ENCODE measurements at places on chromosomes 6 and 20.

GRCh38 chr20:47988676-47989075 is 203.4 kb upstream of the SULF2 start:
- no peak for DNase-seq

- DNase-seq, result no peak
These were observed 259.9 kb downstream of the DLL1 start for GRCh38 chr6:170030821-170031471.

DNA sequence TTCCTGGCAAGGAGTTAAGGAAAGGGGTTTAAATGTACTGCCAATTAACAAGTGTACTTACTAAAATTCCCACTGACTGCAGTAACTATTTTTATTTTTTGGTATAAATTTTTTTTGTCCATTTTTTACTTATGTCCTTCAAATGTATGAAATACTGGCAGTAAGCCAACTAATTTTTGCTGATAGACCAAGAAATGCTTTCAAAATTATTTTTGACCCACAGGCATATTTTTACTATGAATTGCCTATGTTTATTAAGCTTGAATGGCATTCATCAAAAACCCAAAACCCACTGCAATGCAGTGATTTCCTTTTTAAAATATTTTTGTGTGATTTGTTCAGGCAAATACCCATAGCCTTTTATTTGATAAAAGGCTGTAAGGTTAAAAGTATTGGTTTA is 560.1 kb downstream of the UTRN start:
- DNase-seq, result peak; percentile 8

DNA sequence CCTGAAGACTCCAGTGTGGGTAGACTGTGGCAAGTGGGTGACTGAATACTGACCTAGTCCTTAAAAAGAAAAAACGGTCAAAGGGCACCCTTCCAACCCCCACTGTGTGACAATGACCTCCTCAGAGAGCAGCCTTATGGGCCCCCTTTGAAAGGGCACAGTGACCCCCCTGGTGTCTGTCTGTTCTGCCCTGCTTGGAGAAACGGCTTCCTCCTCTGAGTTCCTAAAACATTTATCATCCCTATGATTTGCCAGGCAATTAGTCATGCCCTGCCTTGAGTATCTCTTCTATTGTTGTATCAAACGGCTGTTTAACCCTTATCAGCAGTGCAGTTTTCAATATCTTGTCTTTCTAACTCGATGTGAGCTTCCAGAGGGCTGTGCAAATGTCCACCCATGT is 21.0 kb upstream of the STX16 start:
- peak; percentile 62 for DNase-seq

DNA sequence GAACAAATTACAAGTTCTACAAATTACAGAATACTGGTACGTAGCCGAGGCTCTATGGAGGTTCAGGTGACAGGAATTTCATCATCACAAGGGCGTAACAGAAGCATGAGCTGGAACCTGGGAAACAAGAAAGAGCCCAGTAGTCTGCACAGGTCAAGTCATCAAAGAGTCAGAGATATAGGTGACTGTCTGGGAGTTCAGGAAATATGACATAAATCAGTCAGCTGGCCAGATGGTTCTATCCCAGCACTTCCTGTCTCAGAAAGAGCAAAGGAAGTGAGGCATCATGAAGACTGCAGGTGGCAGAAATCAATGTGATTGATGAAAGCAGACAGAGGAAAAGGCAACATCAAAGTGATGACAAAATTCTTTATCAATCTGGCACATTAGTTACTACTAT is 23.3 kb downstream of the MYCT1 start:
- DNase-seq, result peak; percentile 42

DNA sequence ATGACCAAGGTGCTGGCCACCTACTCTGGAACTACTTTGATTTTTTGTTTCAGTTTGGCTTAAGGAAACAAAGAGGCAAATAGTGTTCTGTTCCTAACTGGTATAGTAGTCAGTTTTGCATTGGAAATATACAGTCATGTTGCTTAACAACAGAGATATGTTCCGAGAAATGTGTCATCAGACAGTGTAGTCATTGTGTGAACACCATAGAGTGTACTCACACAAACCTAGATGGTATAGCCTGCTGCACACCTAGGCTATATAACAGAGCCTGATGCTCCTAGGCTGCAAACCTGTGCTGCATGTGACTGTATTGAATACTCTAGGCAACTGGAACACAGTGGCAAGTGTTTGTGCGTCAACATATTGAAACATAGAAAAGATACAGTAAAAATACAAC is 80.4 kb downstream of the ARID1B start:
- DNase-seq, result peak; percentile 64

GRCh38 chr6:149049230-149049629 is 268.3 kb upstream of the TAB2 start:
- peak; percentile 51 for DNase-seq

DNA sequence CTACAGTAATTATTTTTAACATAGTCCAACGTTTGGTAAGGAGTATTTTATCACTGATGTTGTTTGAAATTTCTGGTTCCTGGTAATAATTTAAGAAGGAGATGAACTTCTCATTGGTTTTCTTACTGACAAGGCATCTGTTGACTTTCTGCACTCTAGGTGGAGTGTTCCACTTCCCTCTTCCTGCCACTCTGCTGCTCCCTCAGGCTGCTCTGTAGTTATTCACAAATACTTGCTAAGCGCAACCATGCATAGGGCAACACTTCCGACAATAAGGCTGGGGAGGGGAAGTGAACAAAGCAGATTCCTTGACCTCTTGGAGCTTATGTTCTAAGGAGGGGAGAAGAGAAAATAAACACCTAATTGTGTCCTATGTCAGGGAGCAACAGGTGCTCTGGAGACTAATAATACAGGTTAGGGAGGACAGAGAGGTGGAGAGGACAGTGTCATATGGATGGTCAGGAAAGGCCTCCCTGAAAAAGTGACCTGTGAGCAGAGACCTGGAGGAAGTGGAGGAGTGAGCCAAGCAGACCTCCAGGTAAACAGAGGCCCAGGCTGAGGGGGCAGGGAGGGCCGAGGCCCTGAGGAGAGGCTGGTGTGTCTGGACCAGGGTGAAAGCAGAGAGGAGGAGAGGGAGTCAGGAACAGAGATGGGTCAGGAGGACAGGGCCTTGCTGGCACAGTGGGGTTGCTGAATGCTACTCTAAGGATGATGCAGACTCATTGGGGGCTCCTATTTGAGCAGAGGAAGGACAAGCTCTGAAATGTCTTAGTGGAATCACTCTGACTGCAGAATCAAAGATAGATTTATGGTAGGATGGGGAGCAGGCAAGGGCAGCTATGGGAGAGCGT is 134.8 kb upstream of the SLC24A3 start:
- no peak for DNase-seq

GRCh38 chr6:150032598-150032997 is 7.3 kb upstream of the RAET1L start:
- no peak for DNase-seq

DNA sequence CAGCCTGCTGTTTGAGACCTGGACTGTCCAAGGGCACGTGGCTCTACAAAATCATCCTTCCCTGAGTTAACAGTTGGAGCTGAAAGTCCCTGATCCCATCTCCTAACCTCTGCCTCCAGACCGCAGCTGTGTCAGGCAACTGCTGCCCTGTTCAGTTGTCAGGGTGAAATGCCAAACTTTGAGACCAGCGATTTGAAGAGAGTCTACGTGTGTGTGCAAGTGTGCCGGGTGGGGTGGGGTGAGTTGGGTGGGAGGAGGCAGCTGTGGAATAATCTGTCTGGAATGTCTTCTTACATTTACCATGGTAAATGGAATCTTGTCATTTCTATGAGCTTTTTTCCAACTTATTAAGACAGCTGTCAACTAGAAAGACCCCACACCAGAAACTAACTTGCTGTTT is 81.0 kb upstream of the FAM8A1 start:
- peak; percentile 21 for DNase-seq

GRCh38 chr6:20952699-20953474 is 418.6 kb downstream of the CDKAL1 start:
- DNase-seq, result peak; percentile 63

- DNase-seq, result peak; percentile 82
These were observed 25.8 kb upstream of the RNGTT start for GRCh38 chr6:88989215-88989614.

DNA sequence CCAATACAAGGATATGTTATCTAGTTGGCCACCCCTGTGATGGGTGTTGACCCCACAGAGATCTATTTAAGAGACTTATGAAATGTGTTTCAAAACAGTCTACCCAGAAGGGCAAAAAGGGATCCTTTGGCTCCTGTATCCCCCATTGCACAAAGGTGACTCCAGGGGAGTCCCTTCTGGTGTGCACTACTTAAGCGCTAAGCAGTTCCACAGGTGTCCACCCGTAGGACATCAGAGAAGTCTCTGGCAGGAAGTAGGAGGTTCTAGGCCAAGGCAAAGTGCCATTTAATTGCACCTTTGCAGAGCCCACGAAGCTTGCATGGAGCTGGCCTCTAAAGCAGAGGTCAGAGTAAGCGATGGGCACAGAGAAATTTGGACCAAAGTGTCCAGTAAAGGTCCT is 147.7 kb downstream of the MRPL14 start:
- no peak for DNase-seq

DNA sequence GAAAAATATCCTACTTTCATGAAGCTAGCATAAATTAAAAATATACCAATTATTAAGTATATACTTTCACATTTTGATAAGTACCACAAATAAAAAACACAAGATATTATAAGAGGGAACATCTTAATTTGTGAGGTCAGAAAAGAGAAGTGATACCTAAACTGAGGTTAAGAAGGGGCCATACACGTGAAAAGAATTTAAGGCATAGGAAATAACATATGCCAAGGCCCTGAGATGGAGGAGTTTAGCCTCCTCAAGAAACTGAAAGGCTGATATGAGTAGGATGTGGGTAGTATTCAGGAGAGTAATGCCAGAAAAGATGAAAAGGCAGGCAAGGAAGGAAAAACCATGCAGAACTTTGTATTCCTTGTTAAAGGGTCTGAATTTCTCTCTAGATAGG is 116.6 kb upstream of the HTR1E start:
- DNase-seq, result no peak

- DNase-seq, result no peak
These were observed 13.1 kb downstream of the MTHFD1L start for GRCh38 chr6:150878347-150879213.

DNA sequence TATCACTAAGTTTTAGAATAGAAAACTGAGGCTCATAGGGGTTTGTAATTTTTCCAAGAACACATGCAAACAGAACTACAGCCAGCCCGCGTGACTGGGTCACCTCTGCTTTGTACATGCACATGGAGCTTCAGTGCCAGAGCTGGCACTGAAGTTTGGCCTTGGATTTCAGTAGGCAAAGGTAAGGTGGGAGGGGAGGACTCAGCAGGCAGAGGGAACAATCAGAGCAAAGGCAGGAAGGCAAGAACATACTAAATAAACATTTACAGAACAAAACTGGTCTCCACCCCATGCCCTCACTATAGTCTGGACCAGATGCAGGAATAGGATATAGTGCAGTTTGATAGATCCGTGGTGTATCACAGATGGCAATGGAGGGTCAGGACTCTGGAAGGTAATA is 13.6 kb upstream of the ABRACL start:
- no peak for DNase-seq

DNA sequence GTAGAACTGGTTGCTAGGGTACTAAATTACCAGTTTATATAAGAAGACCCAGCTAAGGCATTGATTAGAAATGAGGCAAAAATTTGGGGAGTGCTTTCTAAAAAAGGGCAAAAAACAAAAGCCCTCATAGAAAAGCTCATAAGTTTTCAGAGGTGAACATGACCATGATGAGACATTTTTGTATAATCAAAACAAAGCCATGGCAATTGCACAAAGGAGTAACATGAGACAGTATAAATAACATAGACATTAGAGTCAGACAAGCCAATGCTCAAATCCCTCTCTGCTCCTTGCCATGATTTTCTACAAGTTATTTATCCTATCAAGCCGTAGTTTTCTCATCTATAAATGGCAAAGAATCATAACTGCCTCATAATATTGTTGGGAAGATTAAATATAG is 112.2 kb upstream of the ADTRP start:
- no peak for DNase-seq

GRCh38 chr6:114735025-114735735 is 392.4 kb upstream of the HS3ST5 start:
- DNase-seq, result no peak

DNA sequence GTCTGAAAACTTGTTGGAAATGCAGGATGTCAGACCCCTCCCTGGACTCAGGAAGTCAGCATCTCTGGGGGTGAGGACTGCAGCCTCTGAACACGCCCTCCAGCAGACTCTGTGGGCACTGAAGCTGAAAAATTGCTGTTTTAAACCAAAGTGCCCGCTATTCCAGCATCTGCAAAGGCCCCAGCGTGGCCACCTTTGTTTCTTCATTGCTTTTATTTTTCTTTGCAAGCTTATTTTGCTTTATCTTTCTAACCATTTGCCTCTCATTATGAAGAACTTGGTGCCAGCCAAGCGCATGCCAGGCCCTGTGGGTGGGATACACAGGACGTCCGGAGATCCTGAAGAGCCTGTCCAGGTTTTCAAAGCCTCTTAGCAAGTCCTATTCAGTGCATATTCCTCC is 203.9 kb upstream of the CST7 start:
- no peak for DNase-seq

DNA sequence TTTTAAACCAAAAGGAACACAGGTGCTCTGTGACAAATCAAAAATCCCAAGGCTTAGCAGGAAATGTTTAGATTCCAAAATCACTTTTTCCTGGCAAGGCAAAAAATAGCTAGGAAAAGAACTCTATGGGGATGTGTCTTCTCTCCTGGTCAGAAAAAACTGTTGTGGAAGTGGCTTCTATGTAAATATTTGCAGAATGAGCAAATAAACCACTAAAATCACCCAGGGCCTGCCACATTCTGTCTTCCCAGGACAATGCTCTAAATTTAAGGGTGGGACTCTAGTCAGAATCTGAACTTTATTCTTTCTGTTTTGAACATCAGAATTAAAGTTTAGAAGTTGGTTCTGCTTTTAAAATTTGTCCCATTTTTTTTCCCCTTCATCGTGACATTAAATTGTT is 29.3 kb downstream of the GCM1 start:
- no peak for DNase-seq

DNA sequence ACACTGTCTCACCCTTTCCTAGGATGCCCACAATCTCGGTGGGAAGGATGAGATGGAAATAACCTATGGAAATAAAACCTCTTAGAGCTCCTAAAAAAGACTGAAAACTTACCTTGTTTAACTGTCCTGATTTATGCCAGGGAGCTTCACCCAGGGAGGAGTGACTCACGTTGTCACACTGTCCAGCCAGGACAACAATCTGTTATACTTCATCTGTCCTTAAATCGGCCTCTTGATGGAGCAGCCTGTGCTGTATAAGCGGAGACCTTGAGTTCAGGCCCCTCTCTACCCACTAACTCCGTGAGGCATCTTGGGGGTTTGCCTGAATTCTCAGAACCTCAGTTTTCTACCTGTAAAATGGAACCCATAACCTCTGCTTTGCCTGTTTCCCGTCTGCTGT is 9.2 kb upstream of the KIAA1755 start:
- no peak for DNase-seq

GRCh38 chr20:40049854-40050253 is 639.2 kb downstream of the MAFB start:
- DNase-seq, result no peak

- no peak for DNase-seq
These were observed 79.3 kb downstream of the INSM1 start for GRCh38 chr20:20447196-20447595.

DNA sequence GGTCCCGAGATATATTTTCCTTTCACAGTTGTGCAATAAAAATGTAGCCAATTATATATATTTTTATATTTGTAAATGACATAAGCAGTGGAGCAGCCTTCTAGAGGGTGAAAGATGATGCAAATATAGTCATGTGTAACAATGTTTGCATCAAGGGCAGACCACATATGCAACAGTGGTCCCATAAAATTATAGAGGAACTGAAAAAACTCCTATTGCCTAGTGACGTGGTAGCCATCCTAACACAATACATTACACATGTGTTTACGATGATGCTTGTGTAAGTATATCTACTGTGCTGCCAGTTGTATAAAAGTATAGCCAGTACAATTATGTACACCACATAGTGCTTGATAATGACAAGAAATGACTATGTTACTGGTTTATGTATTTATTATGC is 162.8 kb downstream of the ZFAND3 start:
- no peak for DNase-seq
